ENCODE measurements at places on chromosomes 7 and 10.

GRCh38 chr10:77182803-77183202 lies 454.8 kb downstream of the KCNMA1 start:
- no peak for DNase-seq

DNA sequence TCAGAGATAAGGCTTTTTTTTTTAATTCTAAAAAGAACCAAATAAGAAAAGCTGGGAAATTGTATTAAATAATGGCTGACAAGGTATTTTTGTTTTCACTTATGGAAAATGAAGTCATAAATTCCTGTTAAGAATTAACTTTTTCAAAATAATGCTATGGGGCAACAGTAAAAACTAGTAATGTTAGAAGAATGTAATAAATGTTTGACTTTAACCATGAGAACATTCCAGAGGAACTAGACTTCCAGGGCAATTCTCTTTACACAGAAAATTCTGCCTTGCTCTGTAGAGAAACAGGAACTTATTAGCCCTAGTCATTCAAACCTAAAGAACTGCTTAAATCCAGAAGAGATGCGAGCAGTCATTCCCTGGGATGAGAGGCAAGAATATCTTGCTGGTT lies 571.1 kb downstream of the IPMK start:
- DNase-seq: no peak

DNA sequence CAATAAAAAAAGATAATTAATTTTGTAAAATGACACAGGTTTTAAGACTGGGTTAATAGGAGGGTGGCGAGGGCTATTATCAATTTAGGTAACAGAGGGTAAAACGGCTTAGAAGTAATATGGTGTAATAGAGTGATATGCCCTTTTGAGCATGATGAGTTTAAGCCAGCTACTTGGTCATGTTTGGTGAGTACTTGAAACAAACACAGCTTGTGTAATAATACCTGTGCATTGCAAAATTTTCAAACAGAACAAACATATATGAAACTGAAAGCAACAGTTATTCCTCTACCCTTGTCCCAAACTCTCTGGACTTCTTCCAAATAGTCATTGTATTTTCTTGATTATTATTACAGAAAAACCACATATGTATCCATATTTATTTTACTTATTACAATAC lies 241.7 kb downstream of the MAGI2 start:
- no peak for DNase-seq

- no peak for DNase-seq
Observed at GRCh38 chr10:126911301-126911700, 6.1 kb downstream of the DOCK1 start.

- no peak for DNase-seq
Observed at GRCh38 chr10:129552119-129552518, 85.1 kb downstream of the MGMT start.

DNA sequence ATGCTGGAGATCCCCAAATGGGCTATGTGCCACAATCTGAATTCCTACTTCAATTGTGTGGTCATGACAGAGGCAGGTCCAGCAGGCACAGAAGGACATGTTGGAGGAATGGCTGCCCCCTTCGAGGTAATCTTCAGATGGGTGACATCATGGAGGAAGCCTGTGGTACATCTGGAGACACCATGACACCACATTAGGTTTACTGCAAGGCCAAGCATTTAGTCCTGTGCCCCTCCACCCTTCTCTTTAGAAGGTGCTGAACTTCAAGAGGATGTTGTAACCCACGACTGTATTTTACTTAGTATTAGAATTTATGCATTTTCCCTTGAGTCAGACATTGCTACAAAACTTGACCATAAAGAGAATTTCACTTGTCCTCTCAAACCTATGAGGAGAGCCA lies 75.1 kb upstream of the DDC start:
- DNase-seq: no peak

DNA sequence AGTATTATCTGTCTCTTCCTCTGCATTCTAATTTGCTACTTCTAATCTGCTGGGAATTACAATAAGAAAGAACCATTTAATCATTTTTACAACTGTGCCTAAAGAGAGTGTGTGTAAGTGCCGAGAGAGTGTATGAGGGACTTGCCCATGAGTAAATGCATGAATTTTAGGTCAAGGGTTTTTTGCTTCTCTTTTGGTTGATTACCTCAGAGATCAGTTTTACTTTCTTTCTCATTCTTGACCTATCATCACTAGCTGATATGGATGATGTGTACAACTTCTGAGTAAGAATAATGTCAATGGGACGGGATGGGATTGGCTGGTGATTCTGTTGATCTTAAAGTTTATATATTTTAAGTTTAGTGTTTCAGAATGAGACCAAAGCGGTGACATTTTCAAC lies 47.8 kb downstream of the IKZF1 start:
- no peak for DNase-seq

DNA sequence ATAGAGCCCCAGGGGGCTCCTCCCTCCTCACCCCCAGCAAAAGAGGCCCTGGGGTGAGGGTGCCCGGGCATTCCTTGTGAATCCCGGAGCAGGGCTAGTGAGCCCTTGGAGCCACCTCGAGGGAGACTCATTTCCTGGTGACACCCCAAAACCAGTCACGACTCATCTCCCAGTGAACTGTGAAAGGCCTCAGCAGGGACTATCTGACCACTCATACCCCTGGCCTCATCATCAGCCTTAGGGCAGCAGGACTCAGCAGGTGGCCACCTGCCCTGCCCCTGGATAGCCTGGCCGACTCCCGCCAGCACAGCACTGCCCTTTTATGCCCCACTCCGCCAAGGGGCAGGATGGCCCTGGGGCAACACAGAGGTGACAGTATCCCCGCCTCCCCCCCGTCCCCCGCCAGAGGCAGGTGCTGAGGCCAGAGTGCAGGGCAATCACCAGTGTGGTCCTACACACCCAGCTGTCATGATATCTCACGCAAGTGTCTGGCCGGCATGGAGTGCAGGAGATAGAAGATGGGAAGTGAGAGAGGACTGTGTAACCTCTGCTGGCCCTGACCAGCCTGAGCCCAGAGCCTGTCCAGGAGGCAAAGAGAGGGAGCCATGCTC lies 3.2 kb downstream of the SNCG start:
- no peak for DNase-seq

DNA sequence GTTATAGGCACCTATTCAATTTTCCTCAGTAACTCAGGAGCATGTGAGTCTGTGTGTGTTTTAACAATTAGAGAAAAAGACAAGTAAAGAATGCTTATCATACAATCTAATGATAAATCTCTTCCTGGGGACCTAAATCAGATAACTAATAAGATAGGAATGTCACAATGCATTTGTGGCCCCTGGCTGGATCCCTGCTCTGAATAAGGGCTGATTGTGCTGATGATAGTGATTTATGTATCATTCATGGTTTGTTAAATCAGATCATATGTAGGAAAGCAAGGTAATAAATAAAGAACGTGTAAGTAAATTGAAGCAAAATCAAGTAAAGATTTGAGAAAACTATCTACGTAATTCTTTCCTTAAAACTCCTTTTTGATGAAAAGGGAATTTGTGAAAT lies 145.9 kb downstream of the C7orf25 start:
- no peak for DNase-seq

GRCh38 chr10:50909334-50910014 lies 24.0 kb upstream of the A1CF start:
- DNase-seq: no peak

DNA sequence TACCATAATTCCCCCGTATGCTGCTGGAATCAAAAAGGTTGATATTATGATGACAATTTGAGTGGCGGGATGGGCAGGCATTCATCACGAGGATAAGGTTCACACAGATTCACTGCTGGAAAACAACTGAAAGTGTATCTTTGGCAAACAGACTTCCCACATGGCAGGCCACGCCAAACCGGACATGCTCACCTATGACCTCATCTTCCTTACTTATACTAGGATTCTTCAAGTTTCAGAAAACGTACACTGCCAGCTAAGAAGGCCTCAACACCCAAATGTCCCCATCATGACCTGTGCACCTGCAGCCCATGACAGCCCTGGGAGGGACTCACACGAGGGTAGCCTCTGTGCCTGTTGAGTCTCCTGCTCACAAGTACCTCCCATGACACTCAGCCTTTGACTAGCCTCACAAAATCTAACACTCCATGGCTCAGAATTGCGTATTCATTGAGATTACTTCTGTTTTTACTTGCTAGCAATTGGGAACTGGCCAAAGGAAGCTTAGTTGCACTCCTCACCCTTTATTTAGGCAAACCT lies 259.0 kb upstream of the GHITM start:
- no peak for DNase-seq

DNA sequence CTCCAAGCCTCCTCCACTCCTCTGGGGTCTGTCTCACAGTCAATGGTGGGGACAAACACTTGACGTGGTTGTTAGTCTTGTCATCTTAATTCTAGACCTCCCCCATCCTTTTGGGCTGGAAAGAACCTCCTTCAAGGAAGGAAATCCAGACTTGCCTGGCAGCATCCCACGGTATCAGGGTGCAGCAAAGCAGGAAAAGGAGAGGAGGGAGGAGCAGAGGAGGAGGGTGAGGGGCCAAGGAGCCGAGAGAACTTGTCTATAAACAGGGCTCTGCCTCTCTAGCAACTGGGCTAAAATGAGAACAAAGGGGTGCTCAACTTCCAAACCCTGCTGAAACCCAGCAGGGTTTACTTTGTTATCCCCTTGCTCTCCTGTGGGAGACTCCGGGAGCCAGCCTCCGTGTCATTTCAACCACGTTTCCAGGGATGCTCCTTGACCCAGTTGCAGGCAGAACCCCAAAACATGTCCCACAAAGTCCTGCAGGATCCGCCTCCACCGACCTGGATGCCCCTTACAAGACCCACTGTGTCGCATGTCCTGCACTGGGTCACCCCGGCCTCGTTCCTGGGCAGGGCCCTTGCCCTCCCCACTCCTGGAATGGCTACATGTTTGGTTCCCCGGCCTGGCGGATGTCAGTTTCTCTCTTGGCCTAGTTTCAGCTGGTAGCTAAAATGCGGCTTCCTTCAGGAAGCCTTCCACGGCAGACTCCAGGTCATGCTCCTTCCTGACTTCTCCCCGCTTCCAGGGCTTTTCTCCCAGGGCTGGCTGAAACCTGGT lies 69.7 kb upstream of the MGMT start:
- DNase-seq: no peak

DNA sequence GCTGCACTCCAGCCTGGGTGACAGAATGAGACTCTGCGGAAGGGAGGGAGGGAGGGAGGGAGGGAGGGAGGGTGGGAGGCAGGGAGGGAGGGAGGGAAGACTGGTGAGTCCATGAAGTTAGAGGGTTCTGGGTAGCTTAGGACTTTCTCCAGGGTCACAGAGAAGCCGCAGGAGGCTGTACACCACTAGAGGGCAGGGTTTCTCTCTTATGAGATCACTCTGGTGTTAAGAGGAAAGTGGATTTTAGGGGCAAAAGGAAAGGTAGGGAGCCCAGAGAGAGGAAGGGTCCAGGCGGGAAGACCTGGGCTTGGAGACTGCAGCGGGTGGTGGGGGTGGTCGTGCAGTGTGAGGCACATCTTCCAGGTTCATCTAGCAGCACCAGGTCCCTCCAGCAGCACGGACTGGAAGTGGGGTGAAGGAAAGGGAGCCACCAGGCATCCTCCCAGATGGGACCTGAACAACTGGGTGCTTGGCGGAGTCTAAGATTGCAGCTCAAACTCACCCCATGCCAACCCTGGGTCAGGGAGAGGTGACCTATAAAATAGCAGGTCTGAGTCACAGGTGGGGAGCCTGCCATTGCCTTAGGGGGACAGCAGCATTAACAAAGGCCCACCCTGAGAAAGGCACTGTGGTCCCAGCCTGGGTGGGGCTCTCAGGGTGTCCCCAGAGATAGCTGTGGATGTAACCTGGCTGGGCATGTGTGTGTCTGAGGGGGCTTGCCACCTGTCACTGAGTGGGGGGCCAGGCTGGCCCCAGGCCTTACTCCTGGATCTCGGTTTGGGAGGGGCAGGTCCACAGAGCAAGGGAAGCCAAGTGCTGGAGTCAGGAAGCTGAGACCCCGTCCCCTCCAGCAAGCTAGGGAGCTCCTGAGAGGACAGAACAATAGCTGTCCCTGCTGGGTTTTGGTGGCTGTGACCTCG lies 48.5 kb upstream of the SLC29A3 start:
- no peak for DNase-seq

DNA sequence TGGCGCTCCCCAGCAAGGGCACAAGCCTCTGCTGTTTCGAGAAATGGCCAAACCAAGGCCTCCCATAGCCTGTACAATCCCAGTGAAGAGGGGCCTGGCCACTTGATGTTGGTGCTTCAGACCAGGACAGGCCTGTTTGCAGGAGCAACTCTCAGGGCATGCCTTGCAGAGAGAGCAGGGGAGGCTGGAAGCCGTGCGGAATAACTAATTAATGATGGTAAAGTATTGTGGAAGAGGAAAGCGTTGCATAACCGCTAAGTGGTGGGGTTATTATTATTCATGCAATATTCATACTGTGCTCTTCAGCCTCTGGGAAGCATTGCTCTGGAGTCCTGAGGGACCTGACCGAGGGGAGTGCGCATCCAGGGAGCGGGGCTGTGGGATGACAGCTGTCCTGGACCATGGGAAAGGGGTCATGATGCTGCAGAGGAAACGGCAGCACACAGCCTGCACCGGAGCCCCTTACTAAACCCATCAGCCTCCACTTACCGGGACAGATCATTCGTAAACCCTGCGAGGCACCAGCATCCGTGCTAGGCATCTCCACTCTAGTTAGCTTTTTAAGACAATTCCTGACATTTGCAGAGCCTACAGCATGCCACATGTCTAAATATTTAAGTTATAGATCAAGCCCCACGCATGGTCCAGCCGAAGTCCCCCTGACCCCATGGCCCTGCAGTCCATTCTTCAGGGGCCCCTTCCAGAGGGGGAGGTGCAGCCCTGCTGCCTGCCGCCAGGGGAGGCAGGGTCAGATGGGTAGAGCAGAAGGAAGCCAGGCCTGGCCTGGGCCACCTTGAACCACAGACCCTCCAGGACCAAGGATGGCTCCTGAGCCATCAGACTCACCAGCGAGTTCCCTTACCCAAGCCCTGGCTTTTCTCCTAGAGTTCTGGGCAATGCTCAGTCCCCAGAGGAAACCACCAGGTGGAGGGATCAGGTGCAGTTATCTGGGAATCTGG lies 11.6 kb downstream of the TMEM273 start:
- no peak for DNase-seq

DNA sequence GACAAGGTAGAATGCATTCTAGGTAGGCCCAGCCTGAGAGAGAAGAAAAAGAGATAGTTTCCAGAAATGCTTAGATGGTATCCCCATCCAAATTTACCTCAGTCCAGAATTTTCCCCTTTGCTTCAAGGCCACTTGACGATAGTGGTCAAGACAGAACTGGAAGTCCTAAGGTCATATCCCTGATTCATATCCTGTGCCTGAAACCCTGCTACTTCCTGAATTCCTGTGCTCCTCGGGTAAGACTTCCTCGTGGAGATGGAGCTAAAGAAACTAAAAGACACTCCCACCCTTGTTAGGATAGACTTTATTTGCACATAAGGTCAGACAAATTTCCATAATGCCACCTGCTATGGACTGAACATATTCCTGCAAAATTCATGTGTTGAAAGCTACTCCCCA lies 175.9 kb downstream of the EVX1 start:
- DNase-seq: no peak

GRCh38 chr10:73979809-73980433 lies 18.0 kb upstream of the VCL start:
- no peak for DNase-seq

- DNase-seq: no peak
Observed at GRCh38 chr7:25735674-25736242, 416.2 kb upstream of the NFE2L3 start.
